Activated T-helper 1 cell treated with anti-CD3 and anti-CD28 coated beads, Interleukin-12 subunit alpha, Interleukin-12 subunit beta, Interleukin-2, Interleukin-4 antibody, amounts not matched to agents 30 ng/mL and 10 ng/mL and 1 ng/mL, durations not matched to agents 14 hours and 24 hours and 36 hours (primary cell): ENCODE measurements at places on chromosomes 7 and 10. TPM values are rescaled to one million over a fixed set of nuclear protein-coding genes. Genes with fewer than 3 reads are reported as not detected.

Gene ATOH7
- not detected in 2 replicates for total RNA-seq

Gene ADAM8
- total RNA-seq, result 133 and 138 TPM in 2 replicates

Gene GALNT17
- total RNA-seq, result not detected in 2 replicates

Gene FAM237B
- total RNA-seq, result not detected in 2 replicates

Gene ASCC1
- total RNA-seq, result 29.8 and 33.5 TPM in 2 replicates

Gene RNF32
- total RNA-seq, result 2.1 and 2.2 TPM in 2 replicates

Gene XRCC2
- 24.0 and 24.5 TPM in 2 replicates for total RNA-seq
